A549 treated with DMSO at 1 μM for 4 hours (cell line): ENCODE measurements at places on chromosomes 2 and 18. TPM values are rescaled to one million over a fixed set of nuclear protein-coding genes. Genes with fewer than 3 reads are reported as not detected.

SOX11 gene
- not detected in 5 replicates for total RNA-seq

RTP5 gene
- not detected in 5 replicates for total RNA-seq

ASPRV1 gene
- 0.17 to 0.38 TPM (median 0.24 TPM) in 5 replicates for total RNA-seq

SPAG16 gene
- total RNA-seq, result 10.2 to 13.8 TPM (median 12.8 TPM) in 5 replicates

SIX2 gene
- 0.16 to 0.39 TPM (median 0.21 TPM) in 5 replicates for total RNA-seq
